NCI-H510A treated with DMSO at 0.1 percent for 48 hours (cell line): ENCODE measurements at places on chromosomes 1 and 21.
A peak's percentile ranks its signal among the peaks of the same experiment; 100 is the strongest.

DNA sequence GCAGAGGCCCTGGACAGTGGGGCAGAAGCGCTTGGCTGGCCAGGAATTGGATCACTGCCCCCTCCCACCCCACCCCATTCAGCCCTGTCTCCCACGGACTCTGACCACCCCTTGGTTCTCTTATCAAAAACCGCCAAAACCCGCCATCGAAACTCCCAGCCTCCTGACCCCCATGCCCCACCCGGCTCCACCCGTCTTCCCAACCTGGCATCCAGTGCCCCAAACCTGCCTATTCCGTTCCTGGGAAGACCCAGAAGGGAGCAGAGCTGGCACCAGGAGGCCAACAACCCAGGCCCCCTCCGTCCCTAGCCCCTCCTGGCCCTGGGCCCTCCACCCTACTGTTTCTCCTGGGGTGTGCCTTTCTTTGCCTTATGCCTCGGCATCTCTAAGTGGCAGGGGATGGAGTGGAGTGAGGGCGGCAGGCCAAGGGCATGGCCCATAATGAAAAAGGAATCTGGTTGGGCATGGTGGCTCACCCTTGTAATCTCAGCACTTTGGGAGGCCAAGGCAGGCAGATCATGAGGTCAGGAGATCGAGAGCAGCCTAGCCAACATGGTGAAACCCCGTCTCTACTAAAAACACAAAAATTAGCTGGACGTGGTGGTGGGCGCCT lies 16.5 kb upstream of the EPHA2 start:
- no peak for DNase-seq

DNA sequence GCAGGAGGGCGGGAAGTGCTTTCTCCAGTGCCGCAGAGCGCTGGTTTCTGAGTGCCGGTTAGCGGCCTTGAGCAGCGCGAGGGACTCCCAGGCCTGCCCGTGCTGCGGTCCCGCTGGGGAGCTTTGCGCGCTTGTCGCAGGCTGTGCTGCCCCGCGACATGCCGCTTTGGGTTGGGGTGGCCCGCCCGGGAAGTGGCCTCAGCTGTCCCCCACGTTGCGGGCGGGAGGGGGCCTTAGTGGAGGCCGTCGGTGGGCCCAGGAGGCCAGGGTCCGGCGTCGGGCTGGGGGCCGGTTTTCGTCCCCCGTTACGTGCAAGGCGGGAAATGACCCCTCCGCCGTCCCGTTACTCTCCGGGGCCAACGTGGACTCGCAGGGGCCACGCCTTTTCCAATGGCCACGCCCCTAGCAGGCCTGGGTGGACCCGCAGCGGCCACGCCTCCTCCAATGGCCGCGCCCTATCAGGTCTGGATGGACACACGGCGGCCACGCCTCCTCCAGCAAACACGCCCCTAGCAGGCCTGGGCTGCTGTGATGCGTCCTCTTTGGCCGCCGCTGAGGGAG lies 977 bp upstream of the C1orf174 start:
- peak; percentile 72 for DNase-seq

GRCh38 chr1:63794939-63795378 lies 21.1 kb downstream of the ROR1 start:
- DNase-seq: no peak

DNA sequence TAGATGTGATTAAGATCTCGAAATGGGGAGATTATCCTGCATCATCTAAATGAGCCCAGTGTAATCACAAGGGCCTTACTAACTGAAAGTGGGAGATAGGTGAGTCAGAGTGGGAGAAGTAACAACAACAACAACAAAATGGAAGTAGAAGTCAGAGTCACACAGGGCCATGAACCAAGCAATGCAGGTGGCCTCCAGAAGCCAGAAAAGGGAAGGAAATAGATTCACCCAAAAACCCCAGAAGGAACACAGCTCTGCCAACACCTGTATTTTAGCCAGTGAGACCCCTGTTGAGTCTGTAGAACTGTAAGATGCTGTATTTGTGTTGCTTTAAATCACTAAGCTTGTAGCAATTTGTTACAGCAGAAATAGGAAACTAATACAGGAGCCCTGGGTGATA lies 4.1 kb downstream of the TAGLN2 start:
- DNase-seq: no peak

DNA sequence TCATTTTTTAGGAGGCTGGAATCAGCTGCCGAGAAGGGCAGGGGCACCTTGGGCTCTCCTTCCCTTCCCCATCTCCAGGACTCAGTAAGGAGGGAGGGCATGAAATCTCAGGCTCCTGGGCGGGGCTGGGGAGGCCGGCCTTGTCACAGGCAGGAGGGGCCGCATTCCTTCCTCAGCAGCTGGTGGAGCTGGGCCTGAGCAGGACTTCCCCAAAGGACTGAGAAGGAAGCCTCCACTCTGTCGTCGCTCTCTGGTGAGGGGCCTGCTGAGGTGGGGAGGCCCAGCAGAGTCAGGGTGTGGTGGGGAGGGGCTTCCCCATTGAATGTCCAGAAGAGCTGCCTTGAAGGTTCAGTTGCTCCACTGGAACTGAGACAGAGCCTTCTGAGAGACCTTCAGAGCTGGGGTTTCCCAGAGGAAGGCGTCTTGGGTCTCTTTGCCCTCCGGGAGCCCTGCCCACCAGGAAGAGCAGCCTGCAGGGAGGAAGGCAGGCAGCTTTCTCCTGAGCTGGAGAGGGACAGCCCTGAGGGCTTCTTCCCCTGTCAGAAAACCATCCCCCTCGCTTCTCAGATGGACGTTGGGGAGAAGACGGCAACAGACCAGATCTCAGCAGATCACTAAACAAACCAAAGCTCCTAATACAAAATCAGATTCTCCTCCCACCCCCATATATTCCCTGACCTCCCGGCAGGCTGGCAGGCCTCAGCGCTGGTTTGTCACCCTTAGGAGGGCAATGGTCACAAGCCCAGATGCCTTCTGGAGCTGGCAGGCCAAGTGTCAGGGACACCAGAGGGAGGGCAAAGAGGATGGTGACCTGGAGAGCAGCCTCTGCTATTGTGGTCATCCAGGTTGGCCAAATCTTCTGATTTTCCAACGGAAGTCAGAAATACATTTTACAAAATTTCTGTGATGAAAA lies 10.7 kb downstream of the KCNA10 start:
- no peak for DNase-seq

- DNase-seq: no peak
These were observed 122.0 kb downstream of the CDC7 start for GRCh38 chr1:91622616-91623015.

GRCh38 chr1:224435318-224435763 lies 744 bp upstream of the WDR26 start:
- DNase-seq: no peak

DNA sequence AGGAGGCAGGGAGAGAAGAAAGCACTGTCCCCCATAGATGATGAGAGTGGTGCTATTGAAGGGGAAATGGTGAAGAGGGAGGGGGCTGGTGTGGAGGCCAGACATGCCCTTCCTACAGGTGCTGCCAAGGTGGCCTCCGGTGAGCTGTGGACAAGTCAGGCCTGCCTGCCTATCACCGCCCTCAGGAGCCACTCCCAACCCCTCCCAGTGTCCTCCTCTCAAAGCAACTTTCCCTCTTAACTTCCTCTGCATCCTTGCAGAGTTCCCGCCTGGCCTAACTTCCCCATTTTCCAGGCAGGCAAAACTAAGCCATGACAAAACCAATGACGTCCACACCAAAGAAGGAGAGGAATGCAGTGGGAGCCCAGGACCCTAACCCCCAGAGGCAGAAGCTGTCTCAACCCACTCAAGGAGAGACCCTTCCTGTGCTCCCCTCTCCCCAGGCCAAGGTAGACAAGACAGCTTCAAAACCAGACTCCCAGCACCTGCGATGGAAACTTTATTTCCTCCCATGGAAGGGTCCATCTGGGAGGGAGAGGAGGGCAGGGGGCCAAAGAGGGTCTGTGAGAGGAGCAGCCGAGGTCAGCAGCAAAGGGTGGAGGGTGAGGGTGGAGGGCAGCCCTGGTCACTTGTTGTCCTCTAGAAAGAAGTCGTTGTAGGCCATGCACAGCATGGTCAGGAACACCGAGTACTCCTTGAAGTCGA lies 1.0 kb upstream of the S100A6 start:
- DNase-seq: peak; percentile 17

DNA sequence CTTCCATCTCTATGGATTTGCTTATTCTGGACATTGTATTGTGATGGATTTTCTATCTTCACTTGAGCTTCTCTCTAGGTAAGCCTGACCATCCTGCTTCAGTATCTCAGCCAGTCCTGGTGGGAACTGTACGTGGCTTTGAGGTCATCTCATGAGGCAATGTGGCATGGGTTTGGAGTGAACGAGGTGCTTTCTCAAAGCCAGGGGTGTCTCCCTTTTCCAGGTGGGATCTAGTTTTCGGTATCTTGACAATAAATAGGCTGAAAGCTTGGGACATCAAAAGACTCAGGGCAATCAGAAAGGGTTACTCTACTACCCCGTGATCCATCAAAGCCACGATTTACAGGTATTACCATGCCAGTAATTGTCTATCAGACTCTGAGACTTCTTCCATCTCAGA lies 40.8 kb downstream of the AZIN2 start:
- no peak for DNase-seq

- no peak for DNase-seq
These were observed 5.0 kb downstream of the GJB3 start for GRCh38 chr1:34785875-34786470.

DNA sequence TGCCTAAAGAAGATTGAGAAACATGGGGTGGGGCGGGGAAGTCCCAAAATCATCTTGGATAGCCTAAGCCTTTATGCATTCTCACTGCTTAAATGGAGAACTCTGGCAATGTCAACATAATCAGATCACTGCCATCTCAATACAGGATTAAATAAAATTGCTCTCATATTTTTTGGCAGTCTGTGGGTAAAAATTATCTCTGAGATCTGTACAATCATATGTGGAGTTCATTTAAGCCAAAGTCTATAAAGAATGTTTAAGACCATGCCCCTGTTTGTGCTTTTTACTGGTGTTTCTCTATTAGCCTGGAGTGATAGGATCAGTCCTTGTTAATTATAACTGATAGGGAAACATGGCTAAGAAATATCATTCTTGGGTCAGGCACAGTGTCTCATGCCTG lies 136.3 kb downstream of the GPR52 start:
- no peak for DNase-seq

- no peak for DNase-seq
These were observed 269.4 kb downstream of the RWDD3 start for GRCh38 chr1:95503278-95504030.

DNA sequence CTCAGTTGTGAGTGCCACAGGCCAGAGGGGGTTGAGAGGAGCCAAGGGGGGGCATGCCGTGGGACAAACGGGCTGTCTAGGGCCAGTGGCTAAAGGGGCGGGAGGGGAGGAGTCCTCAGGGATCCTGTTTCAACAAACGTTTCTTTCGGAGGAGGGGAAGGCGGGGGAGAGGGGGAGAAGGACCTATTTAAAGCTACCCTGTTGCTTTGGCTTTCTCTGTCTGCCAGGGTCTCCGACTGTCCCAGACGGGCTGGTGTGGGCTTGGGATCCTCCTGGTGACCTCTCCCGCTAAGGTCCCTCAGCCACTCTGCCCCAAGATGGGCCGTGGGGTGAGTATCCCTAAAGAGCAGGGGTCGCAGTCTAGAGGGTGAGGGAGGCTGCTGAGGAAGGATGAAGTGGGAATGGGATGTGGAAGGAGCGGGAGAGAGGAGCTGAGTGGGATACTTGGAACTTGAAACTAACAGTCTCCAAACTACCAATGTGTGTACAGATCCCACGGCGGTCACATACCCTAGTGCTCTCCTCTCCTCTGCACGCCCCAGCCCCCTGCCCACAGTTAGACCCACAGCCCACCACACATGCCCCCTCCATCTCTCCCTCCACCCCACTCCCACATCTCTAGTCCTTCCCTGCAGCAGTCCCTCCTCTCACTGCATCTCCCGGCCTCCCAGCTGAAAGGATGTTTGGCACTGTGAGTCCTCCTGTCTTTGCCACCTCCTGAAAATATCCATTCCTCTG lies at the start of gene ATP1A2:
Gene ATP1A2 (plus strand): TSS at position 215 of the 738 bp plus-strand sequence. CDS start 103 bp downstream, at position 318.
- no peak for DNase-seq

GRCh38 chr1:160354388-160354985 lies 11.3 kb downstream of the NCSTN start:
- no peak for DNase-seq

DNA sequence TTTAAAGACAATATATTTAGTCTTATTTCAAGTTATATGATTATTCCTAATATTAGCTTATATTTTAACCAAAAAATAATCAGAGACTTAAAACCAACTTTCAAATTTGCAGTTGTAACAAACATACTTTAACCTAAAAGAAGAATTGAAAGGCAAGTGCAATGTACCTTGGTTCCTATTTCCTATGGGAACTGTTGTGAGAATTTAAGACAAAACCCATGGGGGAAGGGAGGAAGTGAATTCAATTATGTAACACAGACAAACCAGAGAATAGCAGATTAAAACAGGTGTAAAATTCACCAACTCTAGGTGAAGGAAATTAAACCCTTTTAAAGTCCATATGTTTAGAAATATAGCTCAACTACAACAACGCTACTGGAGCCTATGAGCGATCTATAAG lies 22.6 kb upstream of the CR2 start:
- no peak for DNase-seq

DNA sequence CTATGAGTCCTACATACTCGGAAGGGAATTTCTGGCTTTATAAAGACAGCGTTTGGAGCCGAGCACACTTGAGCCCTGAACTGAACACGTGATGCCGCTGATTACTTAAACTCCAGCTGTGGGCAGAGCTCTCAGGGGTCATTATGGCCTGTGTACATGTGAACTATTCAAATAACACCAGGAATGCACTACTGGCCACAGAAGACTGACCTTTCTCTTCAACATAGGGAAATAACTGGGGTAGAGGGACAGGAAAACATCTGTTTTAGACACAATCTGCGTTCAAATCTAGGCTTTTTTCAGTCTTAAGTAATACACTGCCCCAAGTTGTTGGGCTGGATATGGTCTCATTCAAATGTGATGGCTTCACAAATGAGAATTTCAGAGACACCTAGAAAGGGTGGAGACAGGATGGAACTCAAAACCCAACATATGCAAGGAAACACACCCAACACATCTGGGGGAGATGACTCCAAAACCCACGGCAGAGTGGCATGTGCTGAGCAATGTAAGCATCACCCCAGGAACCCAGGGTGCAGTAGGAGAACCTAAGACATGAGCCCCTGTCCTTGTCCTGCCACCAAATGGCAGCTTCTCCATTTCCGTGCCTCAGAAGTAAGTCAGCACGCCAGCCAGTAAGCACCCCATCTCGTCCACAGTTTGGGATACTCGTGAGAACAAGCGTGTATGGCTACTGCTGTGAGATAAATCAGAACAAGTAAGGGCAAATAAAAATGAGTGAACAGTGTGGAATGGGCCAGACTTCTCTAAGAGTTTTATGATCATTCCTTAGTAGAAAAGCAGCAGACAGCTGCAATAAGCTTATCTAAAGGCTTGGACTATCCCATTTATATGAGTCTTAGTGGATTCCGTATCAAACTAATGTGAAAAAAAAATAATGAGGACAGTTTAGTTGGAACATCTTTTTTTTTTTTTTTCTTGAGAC lies 24.9 kb downstream of the NID1 start:
- DNase-seq: peak; percentile 54

- no peak for DNase-seq
These were observed 7.7 kb upstream of the LAMB3 start for GRCh38 chr1:209659909-209660308.

GRCh38 chr1:17447501-17447992 lies 8.1 kb upstream of the RCC2 start:
- DNase-seq: no peak
